ENCODE measurements at places on chromosomes 2 and 18. TPM values are rescaled to one million over a fixed set of nuclear protein-coding genes. Genes with fewer than 3 reads are reported as not detected.

Gene C2orf72
- 0.38 TPM for total RNA-seq

Gene TTR
- total RNA-seq, result not detected

Gene IL1R1
- total RNA-seq, result 136 TPM

Gene SCYGR5
- not detected for total RNA-seq

Gene HDLBP
- 1,015 TPM for total RNA-seq

Gene EML6
- total RNA-seq, result 0.58 TPM

Gene ABCB11
- not detected for total RNA-seq

Gene SCN7A
- under 0.01 TPM for total RNA-seq

Gene LRRTM4
- total RNA-seq, result not detected

Gene GCG
- total RNA-seq, result not detected

Gene PLCL1
- 12.3 TPM for total RNA-seq

Gene MEP1B
- total RNA-seq, result not detected

Gene PTPRN
- 12.7 TPM for total RNA-seq

Gene CRYBA2
- total RNA-seq, result not detected

Gene RGPD3
- total RNA-seq, result 0.85 TPM

Gene SPOPL
- 19.7 TPM for total RNA-seq

Gene RUFY4
- not detected for total RNA-seq

Gene RNF125
- total RNA-seq, result 0.28 TPM

Gene G6PC2
- total RNA-seq, result not detected

Gene TUBA4B
- total RNA-seq, result not detected

Gene LRRTM1
- total RNA-seq, result not detected

Gene HRH4
- under 0.01 TPM for total RNA-seq

Gene NT5C1B
- total RNA-seq, result not detected

Gene CXCR2
- not detected for total RNA-seq

Gene PTGR3
- 24.3 TPM for total RNA-seq

Gene MARCO
- total RNA-seq, result not detected
